ENCODE measurements at places on chromosomes 5 and 9.

- no peak for DNase-seq
Observed at GRCh38 chr9:15246708-15247107, 60.3 kb downstream of the TTC39B start.

- DNase-seq: no peak
Observed at GRCh38 chr5:40491644-40492043, 188.1 kb upstream of the PTGER4 start.

DNA sequence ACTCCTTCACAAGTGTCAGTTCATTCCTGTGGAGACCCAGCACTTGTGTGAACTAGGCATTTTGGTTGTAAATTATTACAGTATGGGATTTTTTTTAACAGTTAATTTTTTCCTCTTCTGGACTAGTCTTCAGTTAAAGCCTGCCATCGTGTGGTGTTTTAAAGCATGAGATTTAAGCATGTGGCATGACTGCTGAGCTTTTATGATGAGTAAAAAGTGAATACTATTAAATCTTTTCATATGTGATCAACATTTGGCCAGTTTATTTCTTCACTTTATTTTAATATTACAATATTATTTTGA is 25.0 kb downstream of the LMNB1 start:
- DNase-seq: no peak

DNA sequence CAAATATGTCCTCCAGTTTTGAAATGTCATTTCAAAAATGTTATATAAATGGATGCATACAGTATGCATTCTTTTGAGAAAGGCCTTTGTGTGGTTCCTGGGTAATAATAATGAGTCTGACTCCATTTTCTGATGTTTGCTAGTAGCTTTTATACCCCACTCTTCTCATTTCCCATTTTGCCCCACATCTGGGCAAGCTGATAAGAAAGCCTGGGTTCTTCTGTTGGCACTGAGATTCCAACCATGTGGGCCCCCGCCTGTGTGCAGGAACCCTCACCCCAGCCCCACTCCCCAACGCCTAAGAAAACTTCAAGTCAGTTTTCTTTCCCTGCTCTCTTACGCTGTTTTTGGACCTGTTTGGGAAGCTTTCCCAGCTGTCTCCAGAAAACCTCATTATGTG is 89.4 kb downstream of the SNX18 start:
- no peak for DNase-seq

- DNase-seq: no peak
Observed at GRCh38 chr9:32954642-32955041, 46.8 kb downstream of the APTX start.

DNA sequence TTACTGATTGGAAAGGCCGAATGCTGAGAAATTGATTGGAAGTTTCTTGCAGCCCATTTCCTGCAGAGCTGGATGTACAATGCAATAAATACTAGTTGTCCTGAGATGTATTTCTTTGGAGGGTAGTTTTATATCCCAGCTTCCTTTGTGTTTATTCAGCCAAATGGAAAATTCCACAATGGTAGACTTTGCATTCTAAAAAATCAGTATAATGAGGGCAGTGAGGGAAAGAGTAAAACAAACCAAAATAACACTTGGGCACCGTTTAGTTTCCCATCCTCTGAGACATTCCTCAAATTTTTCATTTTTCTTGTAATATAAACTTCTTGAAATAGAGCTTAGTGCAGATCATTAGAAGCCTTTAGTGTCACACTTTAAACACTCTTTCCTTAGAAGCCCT is 379.4 kb downstream of the EBF1 start:
- DNase-seq: no peak

- DNase-seq: no peak
Observed at GRCh38 chr5:139232147-139232724, 34.1 kb upstream of the SIL1 start.

DNA sequence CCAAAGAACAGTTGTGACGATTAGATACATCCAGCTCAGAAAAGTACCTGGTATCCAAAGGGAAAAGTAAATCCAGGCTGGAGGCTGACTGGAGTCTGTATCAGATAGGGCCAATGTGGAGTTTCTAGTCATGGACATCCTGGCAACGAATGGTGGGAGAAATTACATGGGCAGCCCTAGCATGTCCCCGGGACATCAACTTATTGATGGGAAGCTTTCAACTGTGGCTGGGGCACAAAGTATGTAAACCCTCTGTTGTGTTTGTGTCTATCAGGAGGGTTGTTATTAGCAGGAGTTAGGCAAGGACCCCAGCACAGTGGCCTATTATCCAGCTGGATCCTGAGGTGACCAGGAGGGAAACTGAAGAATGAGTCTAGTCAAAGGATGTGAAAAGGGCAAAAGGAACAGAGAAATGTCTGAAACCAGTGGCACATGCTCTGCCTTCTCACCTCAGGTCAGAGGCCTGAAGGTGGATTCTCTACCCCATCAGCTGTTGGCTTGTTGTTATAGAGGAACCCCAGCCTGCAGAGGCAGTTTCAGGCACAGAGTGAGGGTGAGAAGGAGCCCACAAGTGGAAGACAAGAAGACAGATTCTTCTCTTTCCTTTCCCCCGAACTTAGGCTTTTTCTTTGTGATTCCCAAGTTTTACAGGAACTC is 19.9 kb downstream of the IFNW1 start:
- no peak for DNase-seq

- no peak for DNase-seq
Observed at GRCh38 chr9:110579034-110579861, at the start of gene SVEP1. Gene SVEP1, minus strand, starts transcription at chr9:110579741. Its CDS starts 198 bp downstream, at chr9:110579543.

DNA sequence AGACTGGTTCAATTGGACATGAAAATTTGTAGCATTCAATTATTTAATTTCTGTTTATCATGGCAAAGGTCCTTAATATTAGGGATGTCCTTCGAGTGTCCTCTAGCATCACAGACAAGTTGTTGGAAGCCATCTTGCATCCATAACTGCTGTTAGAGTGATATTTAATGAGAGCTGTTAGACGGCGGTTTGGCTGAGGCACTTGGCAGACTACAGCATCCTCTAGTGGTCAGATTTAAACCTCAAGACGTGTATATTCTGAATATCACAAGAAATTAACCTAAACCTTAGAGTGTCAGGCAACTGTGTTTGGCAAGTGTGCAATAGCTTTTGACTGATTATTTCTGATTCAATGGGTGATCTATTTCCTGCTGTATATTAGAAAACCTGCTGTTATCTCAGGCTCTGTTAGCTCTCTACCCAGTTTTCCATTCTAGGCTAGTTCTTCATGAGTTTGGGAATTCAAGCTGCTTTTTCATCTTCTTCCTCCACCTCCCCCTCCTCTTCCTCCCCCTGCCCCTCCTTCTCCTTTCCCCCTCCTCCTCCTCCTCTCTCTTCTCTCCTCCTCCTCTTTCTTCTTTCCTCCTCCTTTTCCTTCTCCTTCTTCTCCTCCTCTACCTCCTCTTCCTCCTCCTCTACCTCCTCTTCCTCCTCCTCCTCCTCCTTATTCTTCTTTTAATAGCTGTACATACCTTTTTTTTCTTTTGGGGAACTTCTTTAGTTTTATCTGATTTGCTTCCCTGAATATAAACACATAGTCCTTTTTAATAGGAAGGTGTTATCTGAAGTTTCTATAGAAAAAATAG is 8.6 kb downstream of the SPINK1 start:
- DNase-seq: peak; percentile 44

DNA sequence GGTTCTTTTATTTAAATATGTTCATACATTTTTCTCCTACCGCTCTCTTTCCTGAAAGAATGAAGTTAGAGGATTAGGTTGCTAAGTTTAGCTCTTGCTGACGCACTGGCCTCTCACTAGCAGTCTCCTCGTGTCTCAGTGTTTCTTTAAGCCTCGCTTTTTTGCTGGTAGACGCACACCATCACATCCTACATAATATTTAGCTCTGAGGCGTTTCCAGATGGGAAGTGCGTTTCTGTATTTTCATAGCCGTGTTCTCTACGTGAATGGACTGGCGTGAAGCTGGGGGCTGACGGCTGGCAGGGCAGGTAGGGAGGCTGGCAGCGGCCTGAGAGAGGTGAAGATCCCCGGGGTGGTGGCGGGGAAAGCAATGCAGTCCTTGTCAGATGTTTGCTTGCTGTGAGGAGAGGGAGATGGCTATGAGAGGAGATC is 79.2 kb upstream of the SPRY4 start:
- DNase-seq: no peak

DNA sequence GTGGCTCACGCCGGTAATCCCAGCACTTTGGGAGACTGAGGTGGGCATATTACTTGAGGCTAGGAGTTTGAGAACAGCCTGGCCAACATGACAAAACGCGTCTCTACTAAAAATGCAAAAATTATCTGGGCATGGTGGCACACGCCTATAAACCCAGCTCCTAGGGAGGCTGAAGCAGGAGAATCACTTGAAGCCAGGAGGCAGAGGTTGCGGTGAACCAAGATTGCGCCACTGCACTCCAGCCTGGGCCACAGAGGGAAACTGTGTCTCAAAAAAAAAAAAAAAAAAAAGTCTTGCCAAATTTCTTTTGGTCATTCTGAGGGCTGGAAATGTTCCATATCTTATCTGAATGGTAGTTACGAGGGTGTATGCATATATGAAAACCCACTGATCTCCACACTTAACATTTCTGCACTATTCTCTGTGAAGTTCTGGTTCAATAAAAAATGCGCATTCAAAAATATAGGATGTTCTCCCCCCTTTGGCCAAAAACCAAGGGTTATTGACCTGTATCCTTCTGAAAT is 13.5 kb upstream of the NIPAL4 start:
- no peak for DNase-seq

GRCh38 chr5:93886917-93887361 is 145.5 kb upstream of the POU5F2 start:
- no peak for DNase-seq

- no peak for DNase-seq
Observed at GRCh38 chr9:112112519-112112918, 62.6 kb downstream of the SUSD1 start.

GRCh38 chr9:88219601-88220000 is 81.3 kb upstream of the SPATA31C2 start:
- DNase-seq: no peak

DNA sequence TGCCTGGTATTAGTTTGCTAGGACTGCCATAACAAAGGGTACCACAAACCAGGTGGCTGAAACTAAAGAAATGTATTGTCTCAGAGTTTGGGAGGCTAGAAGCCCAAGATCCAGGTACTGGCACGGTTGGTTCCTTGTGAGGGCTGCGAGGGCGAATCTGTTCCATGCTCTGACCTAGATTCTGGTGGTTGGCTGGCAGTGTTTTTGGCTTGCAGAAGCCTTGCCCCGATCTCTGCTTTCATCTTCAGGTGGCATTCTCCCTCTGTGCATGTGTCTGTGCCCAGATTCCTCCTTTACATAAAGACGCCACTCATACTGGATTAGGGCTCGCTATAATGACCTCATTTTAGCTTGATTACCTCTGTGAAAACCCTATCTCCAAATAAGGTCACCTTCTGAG is 36.7 kb downstream of the RAI14 start:
- DNase-seq: no peak

DNA sequence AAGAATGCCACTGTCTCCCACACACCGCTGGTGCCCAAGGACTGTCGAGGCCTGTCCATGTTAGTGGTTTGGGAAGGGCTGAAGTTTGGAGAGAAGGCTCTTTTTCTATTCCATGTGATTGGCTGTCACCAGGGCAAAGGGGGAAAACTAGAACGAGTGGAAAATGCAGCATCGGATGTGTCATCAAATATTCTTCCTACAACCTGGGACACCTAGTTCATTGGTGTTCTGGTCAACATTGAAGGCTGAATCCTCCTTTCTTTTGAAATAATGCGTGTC is 53.2 kb downstream of the PIK3R1 start:
- no peak for DNase-seq

- no peak for DNase-seq
Observed at GRCh38 chr9:16602494-16602893, 268.0 kb downstream of the BNC2 start.

- DNase-seq: no peak
Observed at GRCh38 chr5:115068239-115069086, 101.2 kb downstream of the TRIM36 start.

GRCh38 chr5:93273176-93273575 is 307.8 kb downstream of the NR2F1-AS1 start:
- no peak for DNase-seq

- DNase-seq: no peak
Observed at GRCh38 chr5:59327191-59327980, 566.1 kb downstream of the PDE4D start.

All from NCI-H1092 (cell line).